Type B pancreatic cell (in vitro differentiated cells): ENCODE measurements at places on chromosomes 13 and 19.

- H3K27me3 ChIP-seq: peaks cover 54% of the 10 kb centered on the region
- no peak for DNase-seq
- no peak within 1 kb of the TSS for H3K27ac ChIP-seq
- H3K4me1 ChIP-seq: no peaks in the 10 kb centered on the region
These were observed at the start of gene CACNG6 for GRCh38 chr19:53991224-53992113. CACNG6 (plus strand) TSS chr19:53991637; CDS start chr19:53992878, 1,241 bp downstream.

GRCh38 chr13:75744127-75744526 is 108.0 kb downstream of the LMO7 start:
- no peak for DNase-seq
- no peak overlapping the region for H3K4me3 ChIP-seq
- H3K36me3 ChIP-seq: peaks cover 16% of the 10 kb centered on the region
- H3K4me1 ChIP-seq: no peaks in the 10 kb centered on the region
- no peaks in the 10 kb centered on the region for H3K27me3 ChIP-seq

GRCh38 chr19:3760871-3761361 is 576 bp downstream of the APBA3 start:
- peak overlapping the region; percentile 98 for H3K4me3 ChIP-seq
- H3K36me3 ChIP-seq: peaks cover 5% of the 10 kb centered on the region
- peaks cover 12% of the 10 kb centered on the region for H3K4me1 ChIP-seq
- peak overlapping the region; percentile 99 for H3K27ac ChIP-seq
- no peaks in the 10 kb centered on the region for H3K27me3 ChIP-seq
- DNase-seq: no peak

- no peaks in the 10 kb centered on the region for H3K4me1 ChIP-seq
- H3K36me3 ChIP-seq: no peaks in the 10 kb centered on the region
- no peak overlapping the region for H3K27ac ChIP-seq
- no peak overlapping the region for H3K4me3 ChIP-seq
- peaks cover 32% of the 10 kb centered on the region for H3K27me3 ChIP-seq
These were observed 10.6 kb downstream of the POU2F2 start for GRCh38 chr19:42121656-42122069.

- DNase-seq: no peak
- H3K27me3 ChIP-seq: peaks cover 26% of the 10 kb centered on the region
- H3K27ac ChIP-seq: no peak overlapping the region
- no peaks in the 10 kb centered on the region for H3K36me3 ChIP-seq
These were observed 40.3 kb downstream of the ERICH6B start for GRCh38 chr13:45575146-45575829.

GRCh38 chr13:70386919-70387318 is 278.7 kb upstream of the KLHL1 start:
- no peak for DNase-seq
- H3K4me1 ChIP-seq: no peaks in the 10 kb centered on the region
- H3K4me3 ChIP-seq: no peak overlapping the region
- H3K27ac ChIP-seq: no peak overlapping the region
- no peaks in the 10 kb centered on the region for H3K36me3 ChIP-seq

DNA sequence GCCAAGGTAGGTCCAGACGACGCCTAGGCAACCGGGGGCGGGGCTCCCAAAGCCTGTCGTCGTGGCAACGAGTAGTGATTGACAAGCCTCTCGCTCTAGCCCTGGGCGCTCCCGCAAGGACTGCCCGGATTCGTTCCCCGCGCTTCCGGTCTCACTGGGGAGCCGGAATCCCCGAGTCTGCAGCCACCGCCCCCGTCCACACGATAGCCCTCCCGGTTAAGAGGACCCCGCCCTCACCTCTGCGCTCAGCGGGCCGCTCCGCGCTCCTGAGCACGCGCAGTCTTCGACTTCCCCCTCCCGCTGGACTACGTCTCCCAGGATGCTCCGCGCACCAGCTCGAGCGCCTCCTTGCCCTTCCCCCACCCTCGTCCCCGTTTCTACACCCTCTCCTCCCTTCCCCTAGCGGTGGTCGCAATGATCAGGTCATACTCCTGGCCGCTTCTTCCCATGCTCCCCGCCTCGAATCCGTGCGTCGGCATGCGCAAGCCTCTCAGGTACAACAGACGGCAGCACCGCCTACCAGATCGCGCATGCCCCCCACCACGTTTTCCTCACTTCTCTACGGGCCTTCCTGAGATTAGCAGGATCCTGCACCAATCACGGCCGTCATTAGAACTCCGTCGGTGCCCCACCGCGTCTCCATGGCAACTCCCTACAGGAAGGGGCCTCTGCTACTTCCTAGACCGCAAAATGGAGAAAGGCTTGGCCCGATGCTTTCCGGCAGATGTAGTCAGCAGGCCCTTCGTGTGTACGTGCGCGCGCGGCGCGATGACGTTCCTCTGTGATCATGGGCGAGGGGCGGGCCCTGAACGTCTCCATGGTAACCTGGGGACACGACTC is at the start of gene MZF1:
Gene MZF1 (minus strand): TSS at position 518 of the 840 bp plus-strand sequence. CDS start 1,946 bp downstream, outside the sequence.
- DNase-seq: peak; percentile 99
- H3K27ac ChIP-seq: peak within 1 kb of the TSS; percentile 100
- H3K4me1 ChIP-seq: peaks cover 25% of the 10 kb centered on the region
- peak within 1 kb of the TSS; percentile 100 for H3K4me3 ChIP-seq
- H3K27me3 ChIP-seq: no peaks in the 10 kb centered on the region
- no peaks in the 10 kb centered on the region for H3K36me3 ChIP-seq

DNA sequence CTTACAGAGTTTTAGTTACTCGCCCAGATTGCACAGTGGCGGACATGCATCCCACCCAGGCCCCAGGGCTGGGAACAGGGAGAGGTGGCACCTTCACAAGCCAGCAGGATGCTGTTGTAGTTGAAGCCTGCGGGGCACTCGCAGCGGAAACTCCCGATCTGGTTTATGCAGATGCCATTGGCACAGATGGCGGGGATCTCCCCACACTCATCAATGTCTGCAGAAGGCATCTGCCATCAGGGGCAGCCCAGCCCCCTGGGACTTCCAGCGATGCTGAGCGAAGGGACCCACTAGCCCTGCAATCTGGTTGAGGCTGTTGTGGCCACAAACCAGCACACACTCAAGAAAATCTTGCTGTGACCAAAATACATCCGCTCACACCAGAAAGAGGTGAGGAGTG is 44.6 kb downstream of the CCL25 start:
- no peak overlapping the region for H3K4me3 ChIP-seq
- H3K4me1 ChIP-seq: no peaks in the 10 kb centered on the region
- DNase-seq: no peak
- peaks cover 50% of the 10 kb centered on the region for H3K36me3 ChIP-seq
- H3K27ac ChIP-seq: no peak overlapping the region

- no peak for DNase-seq
- H3K4me1 ChIP-seq: no peaks in the 10 kb centered on the region
- H3K27me3 ChIP-seq: no peaks in the 10 kb centered on the region
- peaks cover 19% of the 10 kb centered on the region for H3K36me3 ChIP-seq
- H3K27ac ChIP-seq: peak overlapping the region; percentile 18
These were observed 2.4 kb downstream of the COX7A1 start for GRCh38 chr19:36149673-36150406.

- H3K4me1 ChIP-seq: no peaks in the 10 kb centered on the region
- peaks cover 21% of the 10 kb centered on the region for H3K36me3 ChIP-seq
- no peaks in the 10 kb centered on the region for H3K27me3 ChIP-seq
- no peak for DNase-seq
- no peak overlapping the region for H3K27ac ChIP-seq
- H3K4me3 ChIP-seq: no peak overlapping the region
These were observed 32.4 kb upstream of the EIF3G start for GRCh38 chr19:10152100-10152499.

DNA sequence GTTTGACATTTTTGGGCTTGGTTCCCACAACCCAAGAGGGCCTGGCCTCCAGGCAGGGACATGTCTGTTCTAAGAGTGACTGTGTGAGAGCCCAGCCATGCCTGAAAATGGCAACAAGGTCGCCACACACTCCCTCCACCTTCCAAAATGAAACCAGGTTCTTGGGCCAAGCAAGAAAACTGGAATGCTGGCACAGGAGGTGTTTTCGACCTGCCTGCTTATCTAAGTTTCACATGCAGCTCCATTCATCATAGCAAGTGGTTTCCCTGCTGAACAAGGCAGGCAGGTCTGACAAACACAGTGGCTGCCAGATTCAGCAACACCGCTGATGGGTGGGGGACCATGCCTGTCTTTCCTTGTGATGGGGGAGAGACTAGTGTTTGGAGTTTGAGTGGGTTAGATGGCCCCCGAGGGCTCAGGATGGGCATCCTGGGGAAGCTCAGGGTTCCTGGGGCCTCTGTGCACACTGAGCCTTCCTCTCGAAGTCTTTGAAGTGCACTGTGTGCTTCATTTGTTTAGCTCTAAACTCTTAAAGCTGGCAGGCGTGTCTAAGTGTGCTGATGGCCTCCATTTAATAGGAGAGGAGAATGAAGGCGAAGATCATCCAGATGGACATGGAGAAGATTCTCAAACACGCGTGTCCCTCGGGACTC is 17.9 kb upstream of the GAS6 start:
- H3K4me3 ChIP-seq: peak overlapping the region; percentile 31
- no peaks in the 10 kb centered on the region for H3K27me3 ChIP-seq
- H3K36me3 ChIP-seq: no peaks in the 10 kb centered on the region
- peaks cover 9% of the 10 kb centered on the region for H3K4me1 ChIP-seq
- DNase-seq: peak; percentile 55

- H3K4me3 ChIP-seq: peak overlapping the region; percentile 27
- H3K27ac ChIP-seq: peak overlapping the region; percentile 86
- no peak for DNase-seq
These were observed 52.0 kb downstream of the KLF5 start for GRCh38 chr13:73110814-73111213.

DNA sequence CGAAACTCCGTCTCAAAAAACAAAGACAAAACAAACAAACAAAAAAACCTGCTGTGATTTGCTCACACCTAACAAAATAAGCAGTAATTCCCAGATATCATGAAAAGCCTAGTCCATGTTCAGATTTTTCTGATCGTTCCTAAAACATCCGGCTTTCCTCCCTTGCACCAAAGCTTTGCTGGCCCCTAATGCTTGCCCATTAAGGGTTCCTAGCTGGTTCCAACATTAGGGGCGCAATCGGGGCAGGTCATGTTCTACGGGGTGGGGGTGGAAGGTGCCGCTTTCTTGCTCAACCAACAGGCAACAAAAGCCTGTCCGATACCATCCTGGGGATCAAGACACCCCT is 25.5 kb upstream of the FXYD3 start:
- no peak overlapping the region for H3K4me3 ChIP-seq
- DNase-seq: no peak
- H3K4me1 ChIP-seq: peaks cover 13% of the 10 kb centered on the region

GRCh38 chr13:111039735-111040134 is 75.4 kb upstream of the ARHGEF7 start:
- no peak overlapping the region for H3K4me3 ChIP-seq
- H3K4me1 ChIP-seq: peaks cover 5% of the 10 kb centered on the region
- H3K36me3 ChIP-seq: no peaks in the 10 kb centered on the region
- H3K27me3 ChIP-seq: peaks cover 21% of the 10 kb centered on the region
- DNase-seq: no peak

- H3K36me3 ChIP-seq: no peaks in the 10 kb centered on the region
- no peaks in the 10 kb centered on the region for H3K27me3 ChIP-seq
- H3K4me1 ChIP-seq: no peaks in the 10 kb centered on the region
- DNase-seq: no peak
- H3K4me3 ChIP-seq: no peak overlapping the region
These were observed 2.4 kb upstream of the FPR1 start for GRCh38 chr19:51754109-51754508.

DNA sequence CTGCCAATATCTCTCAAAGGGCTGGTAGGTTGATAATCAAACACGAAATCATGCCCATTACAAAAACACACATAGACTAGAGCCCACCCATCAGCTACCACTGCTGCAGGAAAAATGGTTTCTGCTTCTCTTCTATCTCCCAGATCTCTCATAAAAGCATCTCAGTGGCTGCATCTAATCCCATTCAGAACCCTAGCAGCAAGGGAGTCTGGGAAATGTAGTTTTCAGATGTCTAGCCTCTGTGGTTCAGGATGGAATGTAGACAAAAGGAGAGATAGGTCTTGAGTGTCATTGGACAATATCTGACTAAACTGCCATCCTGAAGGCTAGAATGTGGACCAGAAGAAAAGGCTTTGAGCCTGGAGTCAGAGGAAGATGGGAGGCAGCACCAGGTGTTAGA is 32.1 kb downstream of the RDH8 start:
- H3K36me3 ChIP-seq: no peaks in the 10 kb centered on the region
- no peaks in the 10 kb centered on the region for H3K4me1 ChIP-seq
- DNase-seq: no peak
- no peak overlapping the region for H3K27ac ChIP-seq
- H3K27me3 ChIP-seq: peaks cover 62% of the 10 kb centered on the region
- H3K4me3 ChIP-seq: no peak overlapping the region

- H3K4me1 ChIP-seq: no peaks in the 10 kb centered on the region
- H3K27ac ChIP-seq: no peak overlapping the region
- H3K4me3 ChIP-seq: no peak overlapping the region
These were observed 5.6 kb downstream of the MICOS13 start for GRCh38 chr19:5674714-5675113.

DNA sequence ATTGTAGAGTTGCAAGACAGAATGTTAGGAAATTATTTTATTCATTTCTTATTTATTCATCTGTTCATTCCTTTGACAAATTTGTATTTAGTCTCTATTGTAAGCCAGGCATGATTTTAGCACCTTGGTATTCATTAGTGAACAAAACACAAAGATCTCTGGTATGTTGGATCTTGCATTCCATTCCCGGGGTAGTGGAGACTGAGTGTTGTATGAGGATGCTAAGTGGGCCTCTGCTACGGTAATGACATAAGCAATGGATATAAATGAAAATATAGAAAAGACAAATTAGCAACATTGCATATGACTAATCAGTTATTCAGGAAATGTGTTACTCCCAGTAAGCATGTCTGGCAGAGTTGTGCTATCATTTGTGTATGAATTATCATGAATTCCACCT is 449.3 kb downstream of the PCDH17 start:
- no peak for DNase-seq
- no peaks in the 10 kb centered on the region for H3K36me3 ChIP-seq

DNA sequence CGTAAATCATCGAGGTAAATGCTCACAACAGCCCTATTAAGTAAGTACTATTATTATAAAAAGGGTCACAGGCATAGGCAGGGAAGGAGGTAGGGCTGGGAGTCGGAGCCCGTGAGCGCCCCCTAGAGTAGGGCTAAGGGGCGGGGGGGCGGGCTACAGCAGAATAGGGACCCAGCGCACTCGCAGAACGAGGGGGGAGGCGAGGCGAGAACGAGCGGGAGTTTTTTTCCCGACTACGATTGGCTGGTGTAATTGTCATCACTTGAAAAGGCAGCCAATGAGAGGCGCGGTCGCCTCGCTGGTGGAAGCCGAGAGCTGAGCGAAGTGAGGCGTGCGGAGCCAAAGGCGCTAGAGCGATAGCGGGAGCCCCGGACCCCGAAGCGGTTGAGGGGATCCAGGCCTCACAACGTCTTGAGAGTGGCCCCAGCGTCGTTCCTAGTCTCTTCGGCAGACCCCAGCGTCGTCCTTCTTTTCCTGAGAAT is 24.2 kb downstream of the KEAP1 start:
- no peaks in the 10 kb centered on the region for H3K36me3 ChIP-seq
- H3K4me3 ChIP-seq: no peak overlapping the region
- H3K4me1 ChIP-seq: peaks cover 3% of the 10 kb centered on the region
- H3K27me3 ChIP-seq: peaks cover 9% of the 10 kb centered on the region
- no peak for DNase-seq
- H3K27ac ChIP-seq: no peak overlapping the region
